Stimulated activated CD4-positive, alpha-beta T cell treated with anti-CD3 and anti-CD28 coated beads, TNF-alpha, amount 100 ng/mL, for 24 hours (primary cell): ENCODE measurements at places on chromosomes 6 and 20.

DNA sequence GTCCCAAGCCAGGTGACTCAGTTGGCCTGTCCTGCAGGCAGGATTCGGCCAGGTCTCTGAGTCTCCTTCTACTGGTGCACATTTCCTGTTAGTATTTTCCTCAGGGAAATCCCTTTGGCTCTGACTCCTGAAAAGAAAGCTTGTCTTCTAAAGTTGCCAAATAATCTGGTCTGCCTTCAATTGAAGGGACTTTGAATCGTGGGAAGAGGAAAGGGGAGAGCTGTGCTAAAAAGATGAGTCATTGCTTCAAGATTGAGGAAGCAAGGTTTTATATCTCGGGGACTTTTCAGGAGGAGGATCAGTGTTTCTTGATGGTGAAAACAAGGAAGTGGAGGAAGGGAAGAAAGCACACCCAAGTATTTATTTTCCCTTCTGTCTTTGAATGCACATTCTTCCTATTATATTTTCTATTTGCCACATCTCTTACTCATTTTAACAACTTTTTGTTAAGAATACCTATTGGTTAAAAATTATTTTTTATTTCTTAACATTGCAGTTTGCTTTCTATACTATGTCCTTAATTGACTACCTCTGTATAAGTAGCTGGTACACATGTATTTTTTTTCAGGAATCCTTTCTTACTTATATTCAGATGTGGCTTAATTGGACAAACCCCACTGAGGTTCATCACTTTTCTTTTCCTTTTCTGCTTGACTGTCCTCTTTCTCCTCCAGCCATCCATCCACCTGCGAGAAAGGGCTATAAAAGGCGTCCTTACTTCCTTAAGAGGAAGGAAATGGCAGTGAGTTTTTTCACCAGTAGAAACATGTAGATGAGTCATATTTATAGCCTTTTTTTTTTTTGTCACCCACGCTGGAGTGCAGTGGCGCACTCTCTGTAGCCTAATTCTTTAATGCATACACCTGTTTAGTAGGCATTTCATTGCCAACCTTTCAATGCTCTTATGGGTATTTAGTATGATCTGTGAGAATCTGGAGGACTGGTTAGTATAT is 15.0 kb upstream of the IFNGR1 start:
- DNase-seq = no peak

DNA sequence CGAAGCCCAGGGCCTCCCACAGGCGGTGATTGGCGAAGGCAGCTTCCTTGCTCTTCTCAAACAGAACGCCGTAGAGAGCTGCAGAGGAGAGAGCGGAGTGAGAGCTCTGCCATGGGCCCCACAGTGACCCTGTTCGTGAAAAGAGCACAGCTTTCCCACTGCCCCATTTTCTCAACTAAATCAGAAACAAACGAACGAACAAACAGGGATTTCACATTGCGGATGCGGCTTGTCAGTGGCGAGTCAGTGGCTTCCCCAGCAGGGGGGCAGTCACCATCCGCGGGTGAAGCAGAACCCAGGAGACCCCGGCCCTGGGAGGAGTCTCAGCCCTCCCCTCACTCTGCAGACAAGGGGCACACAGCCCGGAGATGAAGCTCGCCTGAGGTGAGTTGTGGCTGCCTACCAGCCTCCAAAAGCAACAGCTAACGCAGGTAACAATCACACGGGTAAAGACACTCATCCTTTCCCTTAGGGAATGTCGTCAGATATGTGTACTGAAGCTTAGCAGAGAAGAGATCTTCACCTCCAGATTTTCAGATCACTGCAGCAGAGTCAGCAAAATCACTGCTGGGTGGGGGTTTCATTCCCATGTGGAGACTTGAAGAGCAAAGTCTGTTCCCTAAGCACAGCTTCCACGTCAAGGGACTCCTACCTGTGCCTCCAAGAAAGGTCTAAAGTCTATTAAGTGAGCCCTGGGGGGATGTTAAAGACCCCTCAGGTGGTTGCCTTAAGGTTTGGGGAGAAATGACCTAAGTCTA is 51.2 kb upstream of the GPR31 start:
- no peak for DNase-seq

GRCh38 chr20:63343460-63344445 is 17.4 kb downstream of the CHRNA4 start:
- DNase-seq = no peak

DNA sequence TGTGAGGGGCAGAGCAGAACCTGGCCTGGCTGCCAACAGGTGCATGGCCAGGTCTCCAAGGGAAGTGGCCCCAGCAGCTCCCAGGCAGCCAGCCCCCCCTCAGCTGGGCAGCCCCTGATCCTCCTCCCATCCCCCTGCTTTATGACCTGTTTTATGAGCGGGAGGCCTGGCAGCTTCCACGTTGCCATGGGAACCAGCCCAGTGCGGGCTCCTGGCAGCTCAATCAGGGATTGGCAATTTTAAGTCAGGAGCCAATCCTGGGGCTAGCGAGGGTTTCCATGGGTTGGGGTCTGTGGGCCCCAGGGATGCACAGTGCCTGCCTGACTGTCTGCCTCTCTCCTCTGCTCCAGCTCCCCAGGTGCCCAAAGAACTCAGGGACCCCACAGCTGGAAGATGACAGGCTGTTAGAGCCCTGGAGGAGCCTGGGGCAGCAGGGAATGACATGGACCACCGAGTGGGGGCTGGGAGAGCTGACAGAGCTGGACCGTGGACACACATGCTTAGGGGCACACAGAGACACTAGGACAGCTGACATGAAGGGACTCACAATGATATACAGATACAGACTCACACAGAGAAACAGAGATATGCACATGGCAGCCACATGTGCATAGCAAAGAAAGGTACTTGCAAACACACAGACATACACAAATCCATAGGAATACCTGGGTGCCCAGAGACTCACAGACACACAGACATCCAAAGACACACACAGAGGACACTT is 56.5 kb upstream of the SIRPA start:
- DNase-seq = no peak

DNA sequence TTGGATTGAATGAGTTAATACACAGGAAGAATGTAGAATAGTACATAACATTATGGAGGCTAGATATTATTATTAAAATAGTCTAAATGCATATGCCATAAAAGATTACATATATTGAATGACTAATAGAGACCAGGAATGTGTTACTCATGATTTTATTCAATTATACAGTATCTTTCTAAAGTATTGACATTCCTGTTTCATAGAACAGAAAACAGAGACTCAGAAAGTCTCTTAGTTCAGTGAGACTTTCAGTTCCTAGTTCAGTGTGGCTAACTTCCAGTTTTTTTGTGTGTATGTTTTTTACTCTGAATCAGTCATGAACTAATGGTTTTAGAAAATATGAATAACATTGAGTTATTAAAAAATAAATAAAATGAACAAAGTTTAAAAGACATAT is 34.6 kb upstream of the TMEM244 start:
- DNase-seq = no peak

- DNase-seq = no peak
Observed at GRCh38 chr6:157346373-157346772, 23.1 kb upstream of the TMEM242 start.

DNA sequence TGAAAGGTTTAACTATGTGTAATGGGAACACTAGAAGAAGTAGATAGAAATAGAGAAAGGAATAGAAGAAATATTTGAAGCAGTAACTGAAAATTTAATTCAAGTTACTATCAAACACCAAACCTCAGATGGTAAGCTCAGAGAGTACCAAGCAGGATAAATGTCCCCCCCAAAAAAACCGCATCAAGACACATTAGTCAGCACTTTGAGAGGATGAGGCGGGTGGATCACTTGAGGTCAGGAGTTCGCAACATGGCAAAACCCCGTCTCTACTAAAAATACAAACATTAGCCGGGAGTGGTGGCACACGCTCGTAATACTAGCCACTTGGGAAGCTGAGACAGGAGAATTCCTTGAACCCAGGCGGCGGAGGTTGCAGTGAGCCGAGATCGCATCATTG is 253.1 kb downstream of the C6orf118 start:
- DNase-seq = no peak

DNA sequence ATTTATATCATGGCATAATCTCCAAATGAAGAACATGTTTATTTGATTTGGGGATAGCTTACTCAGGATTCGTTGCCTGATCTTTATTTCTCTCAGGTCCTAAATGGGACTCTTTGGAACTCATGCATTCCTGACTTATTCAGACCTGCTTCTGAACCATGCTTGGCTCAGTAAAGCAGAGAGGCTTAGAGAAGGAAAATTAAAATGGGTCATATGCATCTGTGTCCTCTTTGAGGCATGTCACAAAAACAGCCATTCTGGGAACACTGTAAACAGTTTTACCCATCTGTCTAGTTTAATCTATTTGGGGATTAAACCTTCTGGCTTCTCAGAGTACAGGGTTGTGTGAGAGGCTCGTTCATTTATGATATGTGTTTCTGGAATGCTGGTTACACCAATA is 1017.3 kb downstream of the KIF16B start:
- DNase-seq = no peak

GRCh38 chr6:1503811-1504210 is 105.9 kb upstream of the FOXC1 start:
- DNase-seq = no peak

DNA sequence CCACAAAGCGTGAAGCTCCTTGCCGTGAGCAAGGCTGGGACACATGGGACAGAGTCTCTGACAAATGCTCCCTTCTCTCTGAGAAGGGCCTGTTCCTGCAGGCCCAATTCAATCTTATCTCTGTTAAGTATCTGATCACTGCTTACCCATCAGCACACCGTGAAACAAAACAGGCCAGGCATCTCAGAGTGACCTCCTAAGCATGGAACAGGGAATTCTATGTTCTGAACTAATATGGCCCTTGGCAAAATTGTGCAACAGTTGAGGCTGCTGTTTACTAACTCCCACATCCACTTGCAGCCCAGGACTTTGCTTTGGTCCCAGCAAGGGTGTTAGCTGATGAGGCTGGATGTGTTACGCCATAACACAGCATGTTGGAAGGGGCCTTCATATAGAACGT is 79.2 kb downstream of the GCLC start:
- DNase-seq = no peak

GRCh38 chr6:14100138-14100537 is 17.4 kb upstream of the CD83 start:
- DNase-seq = no peak

- no peak for DNase-seq
Observed at GRCh38 chr6:13470238-13471140, 16.9 kb downstream of the GFOD1 start.

GRCh38 chr6:5333658-5334057 is 72.3 kb downstream of the FARS2 start:
- no peak for DNase-seq

GRCh38 chr6:38016824-38017223 is 197.3 kb downstream of the ZFAND3 start:
- DNase-seq = no peak
